ENCODE measurements at places on chromosomes 4 and X.

DNA sequence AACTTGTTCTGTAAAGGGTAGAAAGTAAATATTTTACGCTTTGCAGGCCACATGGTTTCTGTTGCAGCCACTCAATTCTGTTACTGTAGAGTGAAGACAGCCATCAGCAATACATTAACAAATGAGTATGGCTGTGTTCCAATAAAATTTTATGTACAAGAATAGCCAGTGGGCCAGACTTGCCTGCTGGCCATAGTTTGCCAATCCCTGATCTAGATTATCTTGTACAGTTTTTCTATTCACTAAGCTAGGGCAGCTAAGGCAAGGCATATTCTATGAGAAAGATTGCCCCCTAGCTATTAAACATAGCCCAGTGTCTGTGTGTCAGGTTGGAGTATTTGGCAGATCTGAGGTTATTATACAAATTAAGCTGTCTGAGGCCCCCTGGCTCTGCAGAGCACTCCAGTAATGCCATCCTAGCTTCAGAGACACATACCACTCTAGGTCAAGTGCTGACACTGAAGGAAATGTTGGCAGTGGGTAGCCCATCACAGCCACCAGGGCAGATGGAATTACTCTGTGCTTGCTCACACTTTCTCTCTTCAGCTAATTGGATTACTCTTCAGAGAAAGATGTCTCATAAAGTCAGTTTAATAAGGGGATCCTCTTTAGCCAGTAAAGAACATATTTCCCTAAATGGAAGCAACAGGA is 40.7 kb downstream of the MTTP start:
- DNase-seq: no peak

- no peak for DNase-seq
Observed at GRCh38 chr4:184114431-184114830, 103.2 kb downstream of the ENPP6 start.

DNA sequence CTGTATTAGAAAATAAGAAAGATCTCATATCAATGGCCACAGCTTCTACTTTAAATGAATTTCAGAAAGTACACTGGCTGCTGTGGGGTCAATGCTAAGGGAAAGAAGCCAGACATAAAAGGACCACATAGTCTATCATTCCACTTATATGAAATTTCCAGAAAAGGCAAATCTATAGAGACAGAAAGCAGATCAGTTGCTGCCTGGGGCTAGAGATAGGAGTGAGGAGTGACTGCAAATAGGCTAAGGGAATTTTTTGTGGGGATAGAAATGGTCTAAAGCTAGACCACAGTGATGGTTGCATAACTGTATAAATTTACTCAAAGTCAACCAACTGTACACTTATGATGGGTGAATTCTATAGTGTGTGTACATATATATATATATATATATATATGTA is 8.3 kb downstream of the GAB3 start:
- no peak for DNase-seq

- no peak for DNase-seq
Observed at GRCh38 chr4:14293582-14293981, 666.1 kb upstream of the BOD1L1 start.

- peak; percentile 12 for DNase-seq
Observed at GRCh38 chrX:45850197-45850774, 649.6 kb upstream of the DIPK2B start.

GRCh38 chr4:54427826-54428225 is 198.7 kb downstream of the PDGFRA start:
- no peak for DNase-seq

DNA sequence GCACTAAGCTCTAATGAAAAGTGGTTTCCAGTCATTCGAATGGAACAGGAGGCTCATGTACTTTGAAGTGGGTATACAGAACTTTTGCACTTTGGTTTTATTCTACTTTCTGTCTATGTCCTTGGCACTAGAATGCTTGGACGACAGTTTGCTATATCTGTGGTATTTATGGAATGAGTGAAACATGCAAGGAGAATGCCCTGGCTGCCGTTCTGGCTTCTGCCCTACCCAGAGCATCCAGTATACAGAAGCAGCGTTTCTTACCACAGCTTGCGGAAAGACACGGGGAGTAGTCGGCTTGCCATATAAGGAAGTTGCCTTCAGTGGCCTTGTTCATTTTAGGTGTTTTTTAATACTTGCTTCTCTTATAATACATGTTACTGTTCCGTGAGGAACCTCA is 98.0 kb downstream of the TBL1X start:
- DNase-seq: no peak

- no peak for DNase-seq
Observed at GRCh38 chrX:153245288-153245731, 66.2 kb downstream of the MAGEA1 start.

GRCh38 chr4:89753601-89754066 is 83.3 kb downstream of the SNCA start:
- no peak for DNase-seq

GRCh38 chrX:23644744-23645143 is 22.5 kb upstream of the PRDX4 start:
- DNase-seq: no peak

DNA sequence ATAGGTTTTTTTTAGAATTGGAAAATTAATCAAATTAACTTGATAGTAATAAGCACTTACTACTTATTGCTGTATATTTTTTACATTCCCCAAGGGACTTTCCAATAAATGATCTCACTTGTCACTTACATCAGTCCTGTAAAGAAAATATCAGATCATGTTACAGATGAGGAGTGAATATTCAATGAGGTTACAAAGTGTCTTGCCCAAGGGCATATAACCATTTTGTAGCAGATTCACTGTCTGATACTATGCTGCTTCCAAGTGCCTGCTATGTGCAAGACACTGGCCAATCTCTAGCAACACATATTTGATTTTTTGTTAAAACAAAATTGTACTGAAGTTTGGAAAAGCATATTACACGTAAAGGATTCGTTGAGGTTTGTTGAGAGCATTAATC is 1287.7 kb downstream of the FAM133A start:
- no peak for DNase-seq

Data from GM13976 (cell line).